Aorta (tissue), 5 donors: ENCODE measurements at places on chromosomes 1 and 21. TPM values are rescaled to one million over a fixed set of nuclear protein-coding genes. Genes with fewer than 3 reads are reported as not detected.
A peak's percentile ranks its signal among the peaks of the same experiment; 100 is the strongest.

The CFHR4 gene
- total RNA-seq, result not detected

The BARHL2 gene
- total RNA-seq, result not detected

The TFF3 gene
- 2.4 TPM for total RNA-seq

DNA sequence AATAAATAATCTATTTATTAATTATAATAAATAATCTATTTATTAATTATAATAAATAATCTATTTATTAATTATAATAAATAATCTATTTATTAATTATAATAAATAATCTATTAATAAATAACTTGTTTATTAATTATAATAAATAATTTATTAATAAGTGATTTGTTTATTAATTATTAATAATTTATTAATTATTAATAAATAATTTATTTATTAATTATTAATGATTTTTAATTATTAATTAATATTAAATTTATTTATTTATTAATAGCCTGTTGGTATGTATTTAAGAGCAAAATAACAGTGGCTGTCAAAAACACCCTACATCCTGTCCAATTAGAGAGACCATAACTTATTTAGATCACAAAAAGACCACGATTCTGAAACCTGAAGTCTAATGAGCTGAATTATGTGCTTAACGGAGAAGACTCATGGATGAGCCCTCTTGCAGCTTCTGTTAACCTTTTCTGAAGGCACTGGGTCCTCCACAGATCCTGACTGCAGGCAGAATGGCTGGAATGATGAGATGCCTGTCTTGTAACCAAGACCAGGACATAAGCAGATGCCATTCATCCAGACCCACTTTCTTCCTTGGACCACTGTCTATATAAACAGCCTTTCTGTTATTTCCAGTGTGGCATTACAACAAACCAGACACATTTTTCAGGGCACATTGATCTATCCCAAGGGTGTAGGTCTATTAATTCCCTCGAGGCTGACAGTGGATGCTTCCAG lies 134.2 kb downstream of the SETD4 start:
- DNase-seq, result no peak
- no peak overlapping the region for H3K27ac ChIP-seq
- no peak overlapping the region for H3K4me3 ChIP-seq

DNA sequence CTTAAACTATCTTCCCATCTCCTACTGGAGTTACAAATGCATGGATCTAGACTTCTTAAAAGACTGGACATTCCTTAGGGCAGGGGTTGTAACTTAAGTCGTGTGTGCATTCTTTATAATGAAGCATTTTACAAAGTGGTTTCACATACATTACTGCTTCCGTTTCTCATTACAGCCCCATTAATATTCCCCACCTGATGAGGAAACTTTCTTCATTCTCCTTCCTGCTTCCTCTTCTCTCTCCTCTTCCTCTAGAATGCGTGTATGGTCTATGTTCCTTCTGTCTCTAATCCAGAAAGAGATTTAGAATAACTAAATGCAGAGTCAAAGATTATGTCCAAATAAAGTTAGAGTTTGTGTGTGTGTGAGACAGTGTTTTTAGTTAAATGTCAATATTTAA lies 1.8 kb upstream of the CAP1 start:
- H3K4me3 ChIP-seq, result no peak overlapping the region
- no peaks in the 10 kb centered on the region for H3K36me3 ChIP-seq
- peak overlapping the region; percentile 15 for H3K27ac ChIP-seq
- peaks cover 10% of the 10 kb centered on the region for H3K4me1 ChIP-seq
- H3K27me3 ChIP-seq, result no peaks in the 10 kb centered on the region

GRCh38 chr1:216563087-216563486 lies 139.8 kb upstream of the USH2A start:
- no peaks in the 10 kb centered on the region for H3K27me3 ChIP-seq
- H3K27ac ChIP-seq, result no peak overlapping the region
- no peaks in the 10 kb centered on the region for H3K36me3 ChIP-seq
- no peak overlapping the region for H3K4me3 ChIP-seq
- DNase-seq, result no peak

- no peak overlapping the region for H3K4me3 ChIP-seq
- H3K4me1 ChIP-seq, result no peaks in the 10 kb centered on the region
- no peaks in the 10 kb centered on the region for H3K27me3 ChIP-seq
- no peak overlapping the region for H3K27ac ChIP-seq
Measured at GRCh38 chr1:210989905-210990304, 144.0 kb downstream of the KCNH1 start.
